GM19239 (cell line): ENCODE measurements at places on chromosomes 16 and 17.

DNA sequence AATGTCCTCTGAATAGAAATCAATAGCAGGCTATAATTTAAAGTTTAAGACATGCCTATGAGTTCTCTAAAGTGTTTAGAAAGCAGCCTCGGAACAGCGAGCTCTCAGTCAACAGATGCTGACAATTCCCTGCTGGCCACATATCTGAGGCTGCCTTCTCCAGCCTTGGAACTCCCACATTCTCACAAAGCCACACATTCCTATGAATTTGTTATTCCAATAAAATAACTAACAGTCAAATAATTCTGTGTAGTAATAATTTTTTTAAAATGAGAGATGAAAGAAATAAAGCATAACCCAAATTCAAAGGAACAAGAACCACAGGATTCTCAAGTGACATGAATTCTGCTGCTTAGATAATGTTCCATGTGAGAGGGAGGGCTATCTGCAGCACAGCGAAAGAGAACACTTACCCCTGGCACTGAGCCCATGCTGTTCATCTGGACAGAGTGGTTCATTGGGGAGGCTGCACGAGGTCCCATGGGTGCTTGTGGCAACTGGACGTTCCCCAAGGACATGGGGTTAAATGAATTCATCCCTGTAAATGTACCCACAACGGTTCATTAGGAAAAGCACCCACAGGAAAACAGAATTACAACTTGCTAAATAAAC lies 56.9 kb upstream of the TRAP1 start:
- DNase-seq = no peak

DNA sequence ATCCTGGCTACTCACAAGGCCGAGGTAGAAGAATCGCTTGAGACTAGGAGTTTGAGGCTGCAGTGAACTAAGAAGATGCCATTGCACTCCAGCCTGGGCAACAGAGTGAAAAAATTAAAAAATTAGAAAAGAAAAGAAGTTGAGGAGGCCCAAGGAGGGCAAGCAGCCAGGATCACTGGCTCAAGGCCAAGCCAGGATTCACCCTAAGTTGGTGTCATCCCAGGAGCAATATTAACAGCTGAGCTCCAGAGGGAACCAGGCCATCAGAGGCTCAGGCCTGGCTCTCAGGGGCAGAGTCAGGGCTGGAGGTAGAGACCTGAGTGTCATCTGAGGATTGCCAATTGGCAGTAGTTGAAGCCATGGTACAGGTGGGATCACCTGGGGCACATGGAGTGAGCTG lies 20.7 kb downstream of the DRC3 start:
- no peak for DNase-seq

- DNase-seq = no peak
Observed at GRCh38 chr17:1908699-1909309, 79.0 kb downstream of the RPA1 start.

DNA sequence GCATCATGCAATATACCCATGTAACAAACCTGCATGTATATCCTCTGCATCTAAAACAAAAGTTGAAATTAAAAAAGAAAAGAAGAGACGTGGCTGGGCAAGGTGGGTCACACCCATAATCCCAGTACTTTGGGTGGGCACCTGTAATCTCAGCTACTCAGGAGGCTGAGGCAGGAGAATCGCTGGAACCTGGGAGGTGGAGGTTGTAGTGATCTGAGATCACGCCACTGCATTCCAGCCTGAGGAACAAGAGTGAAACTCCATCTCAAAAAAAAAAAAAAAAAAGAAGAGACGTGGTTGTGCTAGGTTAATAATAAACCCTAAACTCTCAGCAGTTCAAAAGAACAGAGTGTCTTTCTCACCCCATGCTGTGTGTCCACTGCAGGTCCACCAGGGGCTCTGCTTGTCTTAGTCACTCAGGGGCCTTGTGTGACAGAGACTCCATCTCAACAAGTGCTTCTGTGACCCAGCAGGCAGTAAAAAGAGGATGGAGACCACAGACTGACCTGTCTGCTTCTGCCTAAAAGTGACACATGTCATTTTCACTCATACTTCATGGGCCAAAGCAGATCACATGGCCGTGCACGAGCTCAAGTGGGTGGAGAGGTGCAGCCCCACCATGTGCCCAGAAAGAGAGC lies 22.3 kb upstream of the N4BP1 start:
- DNase-seq = no peak

DNA sequence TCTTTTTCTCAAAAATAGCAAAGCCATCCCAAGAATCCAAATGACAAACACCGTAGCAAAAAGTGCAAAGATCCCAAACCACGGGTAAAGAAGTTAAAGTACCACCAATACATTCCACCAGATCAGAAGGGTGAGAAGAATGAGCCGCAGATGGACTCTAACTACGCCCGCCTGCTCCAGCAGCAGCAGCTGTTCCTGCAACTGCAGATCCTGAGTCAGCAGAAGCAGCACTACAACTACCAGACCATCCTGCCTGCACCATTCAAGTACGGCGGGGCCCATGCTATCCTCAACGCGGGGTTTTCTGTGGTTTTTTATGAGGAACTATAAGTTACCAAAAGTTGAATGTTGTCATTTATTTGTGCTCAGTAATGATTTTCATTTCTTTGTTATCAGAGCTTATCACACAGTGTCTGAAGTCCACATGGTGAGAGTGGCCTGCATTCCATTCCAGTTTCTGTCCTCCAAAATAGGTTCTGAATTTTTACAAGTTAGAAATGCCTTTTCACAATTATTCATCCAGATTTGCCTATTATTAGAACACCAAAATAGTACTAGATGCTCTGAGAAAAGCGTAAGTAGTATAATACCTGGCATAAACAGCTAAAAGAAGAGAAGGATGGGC lies 169.2 kb downstream of the MRTFB start:
- no peak for DNase-seq

DNA sequence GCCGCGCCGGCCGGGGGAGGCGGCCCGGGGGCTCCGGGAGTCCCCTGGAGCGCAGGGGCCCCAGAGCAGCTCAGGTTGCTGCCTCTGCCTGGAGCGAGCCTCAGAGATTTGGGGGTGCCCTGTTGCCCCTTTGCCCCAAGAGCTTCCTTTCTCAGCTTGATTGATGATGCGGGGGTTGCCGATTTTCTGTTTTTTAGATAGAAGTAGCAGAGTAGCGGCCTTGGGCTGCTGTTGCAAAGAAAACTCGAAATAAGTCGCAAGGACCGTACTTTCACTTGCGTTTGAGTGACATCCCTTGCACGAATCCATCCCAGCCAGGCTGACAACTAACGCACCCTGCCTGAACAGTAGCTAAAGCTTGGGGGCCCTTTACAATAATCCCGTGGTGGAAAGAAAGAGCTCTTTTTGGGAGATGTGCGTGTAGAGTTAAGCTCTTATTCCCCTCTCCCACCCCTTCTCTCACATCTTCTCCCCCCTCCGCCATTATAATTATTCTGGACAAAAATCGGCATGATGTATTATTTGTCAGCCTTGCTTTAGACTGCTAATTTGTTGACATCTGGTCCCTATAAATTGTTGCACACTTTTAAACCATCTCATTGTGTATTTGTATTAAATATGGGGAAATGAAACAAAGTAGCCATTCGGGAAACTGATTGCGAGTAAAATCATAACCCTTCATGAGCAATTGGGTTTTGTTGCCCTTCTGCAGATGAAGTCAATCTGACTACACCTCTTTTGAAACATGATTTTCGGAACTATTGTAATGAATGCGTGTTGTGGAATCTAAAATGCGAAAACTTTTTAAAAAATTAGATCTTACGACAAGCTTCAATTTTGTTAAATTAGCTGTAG lies 873 bp downstream of the USP10 start:
- DNase-seq = peak; percentile 36

GRCh38 chr16:1331712-1332617 lies 1.5 kb upstream of the BAIAP3 start:
- peak; percentile 96 for DNase-seq

GRCh38 chr16:1781758-1782407 lies 488 bp downstream of the SPSB3 start:
- no peak for DNase-seq

DNA sequence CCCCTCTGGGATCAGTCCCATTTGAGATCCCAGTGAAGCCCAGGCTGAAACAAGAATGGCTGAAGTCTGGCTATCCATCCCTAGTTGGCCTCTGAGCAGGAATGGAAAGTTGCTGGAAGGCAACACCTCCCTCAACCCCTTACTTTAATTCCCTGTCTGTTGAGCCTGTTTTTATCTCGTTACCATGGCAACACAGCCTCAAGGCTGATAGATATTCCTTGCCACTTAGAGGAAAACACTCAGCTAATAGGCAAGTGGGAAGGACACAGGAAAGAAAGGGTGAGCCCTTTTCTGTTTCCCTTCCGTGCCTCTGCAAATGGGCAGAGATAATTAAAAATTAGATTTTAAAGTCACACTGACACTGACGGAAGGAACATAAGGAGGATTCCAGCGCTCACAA lies 75.5 kb upstream of the CLEC3A start:
- no peak for DNase-seq

GRCh38 chr17:33038740-33039139 lies 47.1 kb downstream of the SPACA3 start:
- no peak for DNase-seq
